Fibroblast of skin of left biceps (primary cell): ENCODE measurements at places on chromosomes 13 and 19.

DNA sequence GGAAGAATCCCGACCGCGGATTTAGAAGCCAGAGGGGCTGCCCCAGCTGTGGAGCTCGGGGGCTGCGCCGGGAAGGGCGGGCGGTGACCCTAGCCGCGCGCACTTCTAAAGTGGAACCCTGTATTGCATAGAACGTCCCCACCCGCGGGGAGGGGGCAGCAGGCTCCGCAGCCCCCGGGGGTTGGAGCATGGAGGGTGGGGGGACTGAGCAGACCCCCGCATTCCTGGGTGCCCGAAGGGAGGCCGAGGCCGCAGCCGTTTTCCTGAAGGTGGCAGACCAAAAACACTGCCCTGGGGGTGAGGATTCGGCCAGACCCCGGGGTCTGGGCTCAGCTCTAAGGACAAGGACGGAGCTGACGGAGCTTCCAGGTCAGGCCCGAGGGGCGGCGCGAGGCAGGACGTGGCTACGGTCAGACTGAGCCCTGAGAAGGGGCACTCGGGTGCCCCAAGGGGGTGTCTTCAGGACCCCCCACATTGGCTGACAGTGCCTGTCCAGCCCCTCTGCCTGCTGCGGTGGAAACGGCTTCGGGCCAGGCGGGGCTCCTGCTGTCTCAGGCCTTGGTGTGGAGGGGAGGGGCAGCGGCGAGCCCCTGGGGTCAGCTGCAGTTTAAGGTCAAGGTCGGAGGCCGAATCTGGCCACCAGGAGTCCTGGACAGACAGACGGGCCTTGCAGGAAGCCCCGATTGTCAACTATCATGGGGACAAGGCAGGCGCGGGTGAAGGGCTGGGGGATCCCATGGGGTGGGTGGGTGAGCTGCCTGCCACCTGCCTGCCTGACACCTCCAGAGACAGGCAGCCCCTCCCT lies 12.6 kb downstream of the MKNK2 start:
- DNase-seq = no peak

DNA sequence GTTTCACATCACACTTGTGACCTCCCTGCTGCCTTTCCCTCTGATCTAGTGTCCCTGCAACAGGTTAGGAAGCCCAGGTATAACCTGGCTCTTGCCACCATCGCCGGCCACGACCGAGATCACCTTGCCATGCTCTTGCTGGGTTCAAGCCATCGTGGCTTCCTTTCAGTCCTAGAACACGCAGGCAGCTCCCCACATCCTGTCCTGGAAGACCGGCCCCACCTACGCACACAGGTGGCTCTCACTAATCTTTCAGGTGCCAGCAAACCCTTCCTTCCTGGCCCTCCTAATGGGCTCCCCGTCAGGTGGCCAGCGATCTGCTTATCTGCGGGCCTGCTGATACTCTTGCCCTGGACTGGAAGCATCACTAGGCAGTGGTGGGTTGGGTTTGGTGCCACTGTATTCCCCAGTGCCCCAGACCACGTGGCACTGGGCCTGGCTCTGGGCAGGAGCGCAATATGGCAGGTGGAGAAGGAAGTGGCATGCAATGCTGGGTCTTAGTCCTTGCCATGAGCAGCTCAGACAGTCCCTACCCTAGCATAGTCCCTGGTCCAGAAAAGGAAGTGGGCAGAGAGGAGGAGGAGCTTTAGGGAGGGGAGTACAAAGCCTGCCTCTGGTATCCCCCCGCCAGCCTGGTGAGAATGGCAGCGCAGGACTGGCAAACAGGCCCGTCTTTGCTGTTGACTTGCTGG lies 11.8 kb downstream of the PPP1R37 start:
- no peak for DNase-seq

GRCh38 chr19:30804751-30805150 lies 432.6 kb downstream of the ZNF536 start:
- no peak for DNase-seq

DNA sequence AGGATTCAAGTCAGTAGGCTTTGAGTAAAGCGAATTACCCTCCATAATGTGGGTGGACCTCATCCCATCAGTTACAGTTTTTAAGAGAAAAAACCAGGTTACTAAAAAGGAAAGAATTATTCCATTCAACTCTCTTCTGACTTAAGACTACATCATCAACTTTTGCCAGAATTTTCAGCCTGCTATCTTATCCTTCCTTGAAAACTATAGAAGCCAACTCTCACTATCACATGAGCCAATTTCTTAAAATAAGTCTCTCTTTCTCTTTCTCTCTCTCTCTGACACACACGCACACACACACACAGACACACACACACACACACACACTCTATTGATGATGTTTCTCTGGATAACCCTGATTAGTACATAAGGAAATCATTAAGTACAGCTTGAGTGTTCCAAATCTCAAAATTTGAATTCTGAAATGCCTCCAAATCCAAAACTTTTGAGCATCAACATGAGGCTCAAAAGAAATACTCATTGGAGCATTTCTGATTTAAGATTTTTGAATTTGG lies 217.0 kb upstream of the PRR20A start:
- no peak for DNase-seq
